ENCODE measurements at places on chromosomes 16 and 17. TPM values are rescaled to one million over a fixed set of nuclear protein-coding genes. Genes with fewer than 3 reads are reported as not detected.

DNA sequence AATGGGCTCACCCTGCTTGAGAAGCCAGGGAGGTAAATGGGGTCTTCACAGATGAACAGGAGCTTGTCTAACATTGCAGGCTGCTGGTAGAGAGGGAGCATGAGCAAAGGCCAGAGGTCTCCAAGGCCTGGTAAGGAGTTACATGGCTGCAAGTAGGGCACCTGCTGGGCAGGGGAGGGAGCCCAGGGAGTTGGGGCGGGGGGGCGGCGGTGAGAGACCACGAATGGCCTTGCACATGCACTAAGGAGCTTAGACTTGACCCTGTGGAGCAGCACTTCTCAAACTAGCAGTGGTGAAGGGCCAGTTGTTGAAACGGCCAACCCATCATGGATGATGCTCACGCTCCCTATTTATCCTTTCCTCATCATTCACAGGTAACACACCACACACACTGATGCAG, 38.4 kb downstream of the ERN1 start:
- no peaks in the 10 kb centered on the region for H3K36me3 ChIP-seq
- H3K4me1 ChIP-seq: no peaks in the 10 kb centered on the region
- no peak overlapping the region for H3K4me3 ChIP-seq

DNA sequence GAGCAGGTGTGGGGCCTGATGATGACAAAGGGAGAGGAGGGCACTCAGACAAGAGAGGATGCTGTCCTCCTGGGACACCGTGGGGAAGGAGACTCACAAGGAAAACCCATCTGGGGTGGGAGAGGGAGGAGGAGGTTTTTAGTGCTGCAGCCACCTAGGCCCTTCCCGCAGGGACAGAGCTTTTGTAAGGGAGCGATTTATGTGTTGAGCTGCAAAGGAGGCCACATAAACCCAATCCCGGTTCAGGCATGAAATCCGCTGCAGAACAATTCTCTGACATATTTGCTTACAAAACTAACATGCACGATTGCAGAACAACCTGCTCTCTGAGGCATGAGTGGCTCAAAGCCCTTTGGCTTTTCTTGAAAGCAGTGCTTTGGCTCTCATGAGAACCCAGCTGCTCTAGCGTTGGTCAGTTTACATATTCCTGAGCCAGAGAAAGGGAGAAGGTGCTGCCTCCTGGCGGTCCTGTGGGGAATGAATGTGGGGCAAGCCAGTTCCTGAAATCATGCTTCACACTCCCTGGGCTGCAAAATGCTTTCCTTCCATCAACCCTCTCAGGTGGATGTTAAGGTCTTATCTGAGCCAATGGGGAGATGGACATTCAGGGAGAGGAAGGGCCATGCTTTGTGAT, 122.4 kb upstream of the NLRP1 start:
- H3K36me3 ChIP-seq: no peaks in the 10 kb centered on the region
- H3K27me3 ChIP-seq: no peaks in the 10 kb centered on the region
- no peak overlapping the region for H3K27ac ChIP-seq

The AIPL1 gene
- not detected for total RNA-seq

The STXBP4 gene
- total RNA-seq: 8.0 TPM

GRCh38 chr17:21152731-21153130, 26.0 kb downstream of the DHRS7B start:
- no peak overlapping the region for H3K4me3 ChIP-seq
- no peaks in the 10 kb centered on the region for H3K4me1 ChIP-seq
- no peaks in the 10 kb centered on the region for H3K36me3 ChIP-seq
- no peak overlapping the region for H3K27ac ChIP-seq
- H3K27me3 ChIP-seq: no peaks in the 10 kb centered on the region

DNA sequence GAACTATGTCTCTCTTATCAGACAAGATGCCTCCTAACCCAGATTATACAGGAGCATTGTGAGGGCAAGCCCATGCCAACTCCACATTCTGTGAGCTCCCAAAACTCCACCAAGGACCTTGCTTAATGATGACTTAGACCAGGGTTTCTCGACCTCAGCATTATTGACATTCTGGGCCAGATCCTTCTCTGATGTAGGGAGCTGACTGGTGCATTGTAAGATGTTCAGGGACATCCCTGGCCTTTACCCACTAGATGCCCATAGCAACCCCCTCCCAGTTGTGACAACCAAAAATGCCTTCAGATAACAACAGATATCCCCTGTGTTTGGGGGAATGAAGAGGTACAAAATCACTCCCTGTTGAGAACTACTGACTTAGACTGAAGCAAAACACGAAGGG, 43.6 kb downstream of the HOXB1 start:
- H3K27me3 ChIP-seq: no peaks in the 10 kb centered on the region
- DNase-seq: no peak
- H3K4me3 ChIP-seq: no peak overlapping the region
- no peaks in the 10 kb centered on the region for H3K4me1 ChIP-seq
- no peaks in the 10 kb centered on the region for H3K36me3 ChIP-seq

DNA sequence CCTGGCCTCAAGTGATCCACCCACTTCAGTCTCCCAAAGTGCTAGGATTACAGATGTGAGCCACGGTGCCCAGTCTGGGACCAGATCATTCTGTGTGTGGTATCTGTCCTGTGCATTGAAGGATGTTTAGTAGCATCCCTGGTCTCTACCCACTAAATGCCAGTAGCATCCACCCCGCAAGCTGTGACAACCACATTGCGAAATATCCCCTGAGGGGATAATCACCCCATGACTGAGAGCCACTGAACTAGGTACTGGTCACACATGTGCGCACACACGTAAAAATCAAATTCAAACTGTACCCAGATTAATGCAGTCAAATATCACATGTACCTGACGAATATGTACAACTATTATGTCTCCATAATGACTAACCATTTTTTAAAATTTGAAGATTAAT, 35.8 kb downstream of the TEKT5 start:
- no peaks in the 10 kb centered on the region for H3K36me3 ChIP-seq
- H3K27ac ChIP-seq: no peak overlapping the region
- no peak for DNase-seq
- no peaks in the 10 kb centered on the region for H3K4me1 ChIP-seq

The KRTAP17-1 gene
- total RNA-seq: not detected

GRCh38 chr16:10694830-10695229, at the start of gene TEKT5:
TEKT5 (minus strand) TSS chr16:10694930; CDS start chr16:10694873, 57 bp downstream.
- H3K27ac ChIP-seq: no peak within 1 kb of the TSS
- H3K4me3 ChIP-seq: no peak within 1 kb of the TSS
- DNase-seq: no peak
- no peaks in the 10 kb centered on the region for H3K36me3 ChIP-seq
- no peaks in the 10 kb centered on the region for H3K4me1 ChIP-seq

DNA sequence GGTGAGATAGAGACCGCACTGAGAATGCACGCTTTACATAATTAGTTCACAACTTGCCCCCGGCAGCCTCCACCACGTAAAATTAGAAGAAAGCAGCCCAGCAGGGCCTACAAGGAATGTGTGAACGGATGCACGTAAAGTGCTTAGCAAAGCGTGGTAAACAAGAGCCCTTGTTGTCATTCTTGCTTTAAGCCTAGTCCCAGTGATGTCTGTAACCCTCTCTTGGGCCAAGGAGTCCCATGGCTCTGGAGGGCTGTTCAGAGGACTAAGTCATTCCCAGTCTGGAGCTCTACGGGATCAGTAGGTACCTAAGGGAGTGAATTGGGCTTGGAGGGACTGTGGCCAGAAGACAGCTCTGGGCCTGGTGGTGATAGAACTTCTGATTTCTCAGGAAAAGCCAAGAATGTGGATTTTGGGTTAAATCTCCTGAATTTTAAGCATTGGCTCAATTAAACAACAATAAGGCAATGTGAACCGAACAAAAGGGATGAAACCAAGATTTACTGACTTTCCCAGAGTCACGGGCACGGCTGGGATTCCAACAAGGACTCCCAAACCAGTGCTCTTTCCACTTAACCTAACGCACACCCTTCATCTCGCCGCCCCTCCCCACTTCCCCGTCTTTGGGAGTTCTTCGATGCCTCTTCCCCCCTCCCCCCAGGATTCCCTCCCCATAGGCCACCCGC, 775 bp upstream of the CHP2 start:
- DNase-seq: no peak
- H3K4me1 ChIP-seq: no peaks in the 10 kb centered on the region
- peak overlapping the region; percentile 69 for H3K4me3 ChIP-seq
- H3K27me3 ChIP-seq: no peaks in the 10 kb centered on the region

The MYL4 gene
- not detected for total RNA-seq

DNA sequence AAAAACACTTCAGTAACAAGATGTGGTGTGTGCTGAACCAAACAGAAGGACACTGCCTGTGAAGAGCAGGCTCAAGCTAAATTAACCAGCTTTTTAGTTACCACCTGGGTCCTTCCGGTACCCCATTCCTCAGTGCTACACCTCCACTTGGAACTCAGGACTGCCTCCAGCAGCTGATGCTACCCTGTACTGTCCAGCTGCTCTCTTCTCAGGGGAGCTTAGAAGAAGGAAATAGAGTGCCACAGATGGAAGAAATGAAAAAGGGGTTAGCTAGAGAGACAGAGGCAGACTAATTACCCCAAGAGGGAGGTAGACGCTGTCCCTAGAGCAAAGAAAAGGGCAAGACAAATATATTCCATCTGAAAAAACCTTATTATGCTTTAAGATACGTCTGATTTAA, 5.7 kb downstream of the MED13 start:
- H3K27me3 ChIP-seq: no peaks in the 10 kb centered on the region
- H3K4me1 ChIP-seq: no peaks in the 10 kb centered on the region
- no peak overlapping the region for H3K27ac ChIP-seq
- no peak overlapping the region for H3K4me3 ChIP-seq
- H3K36me3 ChIP-seq: no peaks in the 10 kb centered on the region

- no peak overlapping the region for H3K27ac ChIP-seq
- no peak for DNase-seq
- no peaks in the 10 kb centered on the region for H3K36me3 ChIP-seq
- H3K27me3 ChIP-seq: no peaks in the 10 kb centered on the region
- H3K4me3 ChIP-seq: no peak overlapping the region
These were observed 43.2 kb downstream of the RPH3AL start for GRCh38 chr17:309361-309888.

The CD79B gene
- 4.4 TPM for total RNA-seq

DNA sequence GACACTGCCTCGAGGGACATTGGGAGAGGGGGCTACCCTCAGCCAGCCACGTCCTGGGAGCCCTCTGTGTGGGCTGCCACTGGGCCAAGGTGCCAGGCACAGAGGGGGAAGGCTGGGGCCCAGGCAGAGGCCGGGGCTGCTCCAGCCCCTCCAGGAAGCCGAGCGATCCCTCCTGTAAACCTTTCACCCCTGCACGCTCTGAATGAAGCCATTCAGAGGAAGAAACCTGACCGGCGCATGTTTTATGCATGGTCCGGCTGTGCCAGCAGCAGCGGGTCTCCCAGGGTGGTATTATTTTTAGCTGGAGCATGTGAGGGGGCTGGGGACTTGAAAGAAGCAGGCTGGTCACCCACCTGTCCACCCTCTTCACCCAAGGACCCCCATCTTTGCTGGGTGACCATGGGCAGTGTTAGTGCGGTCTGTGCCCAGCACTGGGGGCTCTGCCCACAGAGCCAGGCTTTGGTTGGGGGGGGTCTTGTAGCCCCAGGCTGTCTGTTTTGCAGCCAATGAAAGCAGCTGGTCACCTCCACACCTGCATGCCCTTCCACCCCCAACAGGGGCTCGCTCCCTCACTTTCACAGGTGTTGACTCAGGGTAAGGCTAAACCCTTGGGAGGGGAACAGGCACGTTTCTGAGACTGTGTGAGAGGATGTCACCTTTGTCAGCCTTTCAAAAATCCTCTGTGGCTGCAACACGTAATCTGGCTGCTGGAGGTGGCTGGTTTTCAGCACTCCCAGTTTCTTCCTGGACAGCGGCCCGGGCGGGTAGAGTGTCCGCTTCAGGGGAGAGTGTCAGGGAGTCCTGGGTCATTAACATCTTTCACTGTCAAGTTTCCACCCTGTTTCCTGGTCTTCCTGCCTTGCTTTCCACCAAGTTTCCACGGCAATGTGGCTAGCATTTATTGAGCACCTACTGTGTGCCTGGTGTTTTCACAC, 77.1 kb upstream of the BRD7 start:
- no peak overlapping the region for H3K27ac ChIP-seq
- no peak for DNase-seq
- no peaks in the 10 kb centered on the region for H3K36me3 ChIP-seq
- H3K4me1 ChIP-seq: no peaks in the 10 kb centered on the region
- H3K4me3 ChIP-seq: no peak overlapping the region

The SMPD3 gene
- total RNA-seq: 201 TPM

GRCh38 chr16:84478172-84478947, 26.1 kb downstream of the MEAK7 start:
- no peaks in the 10 kb centered on the region for H3K27me3 ChIP-seq
- no peak overlapping the region for H3K27ac ChIP-seq
- no peaks in the 10 kb centered on the region for H3K4me1 ChIP-seq
- no peak for DNase-seq
- H3K36me3 ChIP-seq: no peaks in the 10 kb centered on the region

GRCh38 chr16:88016964-88017363, 65.7 kb downstream of the BANP start:
- H3K4me3 ChIP-seq: no peak overlapping the region
- peak; percentile 33 for DNase-seq
- no peak overlapping the region for H3K27ac ChIP-seq

DNA sequence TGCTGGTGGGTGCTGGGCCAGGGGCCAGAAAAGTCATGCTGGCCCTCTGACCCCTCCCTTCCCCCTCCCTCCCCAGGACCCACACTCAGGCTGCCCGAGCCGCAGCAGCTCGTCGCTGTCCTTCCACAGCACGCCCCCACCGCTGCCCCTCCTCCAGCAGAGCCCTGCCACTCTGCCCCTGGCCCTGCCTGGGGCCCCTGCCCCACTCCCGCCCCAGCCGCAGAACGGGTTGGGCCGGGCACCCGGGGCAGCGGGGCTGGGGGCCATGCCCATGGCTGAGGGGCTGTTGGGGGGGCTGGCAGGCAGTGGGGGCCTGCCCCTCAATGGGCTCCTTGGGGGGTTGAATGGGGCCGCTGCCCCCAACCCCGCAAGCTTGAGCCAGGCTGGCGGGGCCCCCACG, 8.3 kb upstream of the CISD3 start:
- H3K4me3 ChIP-seq: no peak overlapping the region
- H3K27me3 ChIP-seq: no peaks in the 10 kb centered on the region
- H3K27ac ChIP-seq: no peak overlapping the region
- H3K36me3 ChIP-seq: no peaks in the 10 kb centered on the region
- no peak for DNase-seq
- no peaks in the 10 kb centered on the region for H3K4me1 ChIP-seq

The TCAP gene
- total RNA-seq: not detected

The GJC1 gene
- 7.4 TPM for total RNA-seq

The HBM gene
- not detected for total RNA-seq

The PRR35 gene
- not detected for total RNA-seq

DNA sequence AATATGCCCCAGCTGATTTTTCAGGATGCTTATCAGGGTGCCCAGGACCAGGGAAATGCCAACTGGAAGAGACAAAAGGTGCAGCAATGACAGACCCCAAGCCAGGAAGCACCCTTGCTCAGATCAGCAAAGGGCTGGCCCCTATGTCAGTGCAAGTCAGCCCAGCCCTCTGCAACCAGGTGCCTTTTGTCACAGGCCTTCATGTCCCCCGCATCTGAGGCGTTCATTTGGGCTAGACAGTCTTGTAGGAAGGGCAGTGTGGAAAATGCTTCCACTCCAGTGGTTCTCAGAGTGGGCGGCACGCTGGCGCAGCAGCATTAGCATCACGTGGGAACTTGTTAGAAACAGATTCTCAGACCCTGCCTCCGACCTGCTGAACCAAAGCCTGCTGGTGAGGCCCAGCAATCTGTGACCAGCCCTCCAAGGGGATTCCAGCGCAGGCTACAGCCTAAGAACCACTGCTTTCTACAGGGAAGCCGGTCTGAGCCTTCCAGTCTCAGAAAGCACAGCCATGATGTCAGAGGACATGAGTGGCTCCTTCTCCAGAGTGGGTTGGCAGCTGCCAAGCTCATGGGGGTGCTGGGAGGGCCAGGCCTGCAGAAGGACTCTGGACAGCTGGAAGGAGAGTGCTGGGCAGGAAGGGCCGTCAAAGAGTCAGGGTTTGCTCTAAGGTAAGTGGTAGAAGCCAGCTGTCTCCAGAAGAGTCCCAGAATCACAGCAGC, 13.1 kb downstream of the SLC47A2 start:
- DNase-seq: no peak
- H3K27ac ChIP-seq: no peak overlapping the region
- H3K4me3 ChIP-seq: no peak overlapping the region
- H3K4me1 ChIP-seq: no peaks in the 10 kb centered on the region

The CDH13 gene
- 4.1 TPM for total RNA-seq
